Progenitor cell of endocrine pancreas (in vitro differentiated cells): ENCODE measurements at places on chromosomes 2 and 18. TPM values are rescaled to one million over a fixed set of nuclear protein-coding genes. Genes with fewer than 3 reads are reported as not detected.

CRACDL gene
- total RNA-seq = 1.6 and 2.1 TPM in 2 replicates

DNA sequence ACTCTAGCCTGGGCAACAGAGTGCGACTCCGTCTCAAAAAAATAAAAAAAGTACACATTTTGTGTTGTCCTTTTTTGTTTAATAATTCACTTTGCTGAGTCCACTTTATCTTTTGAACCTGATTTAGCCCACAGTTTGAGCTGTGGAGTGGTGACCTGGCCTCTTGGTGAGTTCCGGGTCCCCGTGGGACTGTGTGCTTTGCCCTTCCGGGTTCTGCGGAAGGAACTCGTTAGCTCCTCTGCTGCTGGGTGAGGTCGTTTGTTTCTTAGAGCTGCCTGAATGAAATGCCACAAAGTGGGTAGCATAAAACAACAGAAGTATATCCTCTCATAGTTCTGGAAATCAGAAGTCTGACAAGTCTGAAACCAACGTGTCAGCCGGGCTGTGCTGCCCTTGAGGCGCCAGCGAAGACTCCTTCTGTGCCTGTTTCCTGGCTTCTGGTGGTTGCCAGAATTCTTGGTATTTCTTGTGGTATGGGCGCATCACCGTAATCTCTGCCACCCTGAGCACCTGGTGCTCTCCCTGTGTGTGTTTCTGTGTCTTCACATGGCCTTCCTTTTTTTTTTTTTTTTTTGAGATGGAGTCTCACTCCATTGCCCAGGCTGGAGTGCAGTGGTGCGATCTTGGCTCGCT is 3.5 kb downstream of the EFHD1 start:
- H3K36me3 ChIP-seq = no peaks in the 10 kb centered on the region
- no peak for DNase-seq
- no peaks in the 10 kb centered on the region for H3K4me1 ChIP-seq
- no peak overlapping the region for H3K27ac ChIP-seq
- H3K4me3 ChIP-seq = no peak overlapping the region
- peaks cover 51% of the 10 kb centered on the region for H3K27me3 ChIP-seq

DYNAP gene
- not detected in 2 replicates for total RNA-seq

GRCh38 chr2:19580830-19581229 is 222.4 kb upstream of the OSR1 start:
- H3K4me1 ChIP-seq = peaks cover 16% of the 10 kb centered on the region
- peaks cover 3% of the 10 kb centered on the region for H3K27me3 ChIP-seq
- no peak overlapping the region for H3K27ac ChIP-seq
- no peak overlapping the region for H3K4me3 ChIP-seq
- no peaks in the 10 kb centered on the region for H3K36me3 ChIP-seq
- DNase-seq = no peak

DNA sequence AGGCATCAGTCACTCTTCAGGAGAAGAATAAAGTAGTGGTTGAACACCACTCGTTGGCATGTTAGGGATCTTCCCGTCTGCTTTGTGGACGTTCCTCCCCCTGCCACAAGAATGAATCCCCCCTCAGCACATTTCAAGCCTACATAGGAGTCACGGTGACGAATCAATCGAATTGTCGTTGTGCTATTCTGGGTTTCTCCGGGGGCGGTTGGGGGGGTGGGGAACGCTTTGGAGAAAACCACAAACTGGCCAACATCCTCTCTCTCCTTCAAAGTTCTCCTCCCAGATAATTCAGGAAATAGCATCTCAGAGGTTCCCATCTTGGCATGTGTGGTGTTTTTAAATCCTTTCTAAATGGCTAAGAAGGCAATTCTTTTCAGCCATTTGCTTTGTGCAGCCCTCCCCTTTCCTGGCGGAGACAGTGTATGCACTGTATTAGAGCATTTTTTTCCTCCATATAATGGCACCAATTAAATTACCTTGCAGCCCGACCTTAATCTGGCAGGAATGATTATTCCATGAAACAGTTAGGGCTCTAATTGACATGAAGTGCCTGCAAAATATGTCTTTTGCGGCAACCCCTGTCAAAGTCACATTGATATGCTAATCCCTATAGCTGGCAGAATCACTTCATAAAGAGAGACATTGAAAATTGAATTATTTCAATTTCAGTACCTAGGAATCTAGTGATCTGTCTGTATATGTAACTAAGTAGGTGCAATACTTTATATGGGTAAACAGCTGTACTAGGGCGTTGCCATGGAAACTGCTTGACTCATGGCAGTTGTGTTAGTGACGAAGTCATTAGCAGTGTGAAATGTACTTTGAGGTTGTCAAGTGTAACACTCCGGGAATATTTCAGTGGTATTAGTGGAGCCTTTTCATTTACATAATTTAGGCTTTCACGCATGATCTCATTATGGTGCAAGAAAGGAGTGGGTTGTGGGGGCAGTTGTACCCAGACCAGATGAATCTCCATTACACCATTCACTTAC is 323.4 kb upstream of the SLC14A2 start:
- no peak overlapping the region for H3K4me3 ChIP-seq
- H3K4me1 ChIP-seq = peaks cover 9% of the 10 kb centered on the region
- H3K27me3 ChIP-seq = peaks cover 29% of the 10 kb centered on the region
- H3K27ac ChIP-seq = no peak overlapping the region
- no peaks in the 10 kb centered on the region for H3K36me3 ChIP-seq

DNA sequence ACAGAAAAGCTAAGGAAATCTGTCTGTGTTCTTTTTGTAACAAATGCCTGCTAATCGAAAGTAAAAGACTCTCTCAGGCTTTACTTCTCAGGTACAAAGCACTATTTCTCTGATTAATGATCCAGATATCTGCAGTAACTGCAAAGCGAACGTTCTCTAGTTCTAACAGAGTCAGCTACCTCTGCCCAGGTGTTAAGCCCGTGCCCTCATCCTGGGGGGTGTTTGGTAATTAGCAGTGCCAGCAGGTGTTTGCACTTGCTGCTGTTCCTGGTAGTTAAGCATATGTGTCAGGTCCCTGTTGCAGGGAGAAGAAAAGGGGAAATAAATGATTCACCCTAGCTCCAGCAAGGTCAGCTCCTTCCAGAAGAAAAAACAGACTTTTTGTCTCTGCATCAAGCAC is 58.8 kb upstream of the CRIM1 start:
- no peak for DNase-seq
- H3K27me3 ChIP-seq = no peaks in the 10 kb centered on the region
- H3K4me1 ChIP-seq = peaks cover 40% of the 10 kb centered on the region
- no peaks in the 10 kb centered on the region for H3K36me3 ChIP-seq
- H3K27ac ChIP-seq = peak overlapping the region; percentile 56

CLIP4 gene
- total RNA-seq = 13.7 and 16.0 TPM in 2 replicates

DNA sequence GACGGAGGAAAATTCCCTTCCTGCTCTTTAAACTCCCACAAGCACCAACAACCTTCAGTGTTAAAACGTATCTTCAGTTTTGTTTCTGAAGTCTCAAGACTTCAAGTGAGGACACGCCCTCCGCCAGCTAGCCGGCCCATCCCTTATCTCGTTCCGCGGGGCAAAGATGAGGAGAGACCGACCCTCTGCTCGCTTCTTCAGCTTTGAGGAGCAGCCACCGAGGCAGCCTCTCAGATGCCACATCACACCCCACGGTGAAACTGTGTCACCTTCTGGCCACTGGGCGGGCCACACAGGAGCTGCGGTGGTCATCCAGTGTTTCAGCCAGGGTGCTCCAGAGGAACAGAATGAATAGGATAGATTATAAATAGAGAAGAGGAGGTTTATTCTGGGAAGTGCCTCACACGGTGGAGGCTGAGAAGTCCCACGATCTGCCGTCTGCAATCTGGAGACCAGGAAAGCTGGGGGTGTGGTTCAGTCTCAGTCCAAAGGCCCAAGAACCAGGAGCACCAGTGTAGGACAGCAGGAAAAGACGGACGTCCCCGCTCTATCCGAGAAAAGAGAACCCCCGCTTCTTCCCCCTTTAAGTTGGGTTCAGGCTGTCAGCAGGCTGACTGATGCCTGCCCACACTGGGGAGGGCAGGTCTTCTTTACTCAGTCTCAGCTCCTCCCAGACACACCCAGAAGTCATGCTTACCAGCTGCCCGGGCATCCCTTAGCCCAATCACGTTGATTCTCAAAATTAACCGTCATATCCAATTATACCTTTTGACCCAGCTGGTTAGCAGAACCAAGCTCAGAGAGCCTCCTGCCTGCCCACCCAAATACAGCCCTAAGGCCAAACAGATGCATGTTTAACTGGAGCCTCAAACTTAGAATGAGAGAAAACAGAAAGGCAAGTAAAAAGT is 399.7 kb upstream of the ID2 start:
- H3K27ac ChIP-seq = no peak overlapping the region
- H3K4me3 ChIP-seq = no peak overlapping the region
- peaks cover 30% of the 10 kb centered on the region for H3K27me3 ChIP-seq
- DNase-seq = no peak

DNA sequence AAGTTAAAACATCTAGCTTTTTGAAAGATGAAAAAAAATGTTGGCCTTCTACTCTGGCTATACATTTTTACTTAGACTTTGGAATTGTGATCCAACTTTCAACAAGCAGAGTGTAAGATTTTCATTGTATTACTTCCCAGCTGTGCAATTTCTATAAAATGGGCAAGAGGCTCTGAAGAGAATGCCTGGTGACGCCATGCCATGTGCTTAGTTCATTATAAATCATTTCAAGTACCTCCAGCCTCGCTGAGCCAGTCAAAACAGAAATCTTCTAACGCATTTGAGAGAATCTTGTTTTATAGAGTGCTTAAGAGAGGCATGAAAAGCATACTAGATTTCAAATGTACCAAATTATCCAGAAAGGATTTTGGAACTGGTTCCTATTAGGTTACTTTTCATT is 10.1 kb upstream of the STK17B start:
- no peak overlapping the region for H3K4me3 ChIP-seq
- H3K27me3 ChIP-seq = peaks cover 3% of the 10 kb centered on the region
- DNase-seq = no peak
- no peaks in the 10 kb centered on the region for H3K36me3 ChIP-seq
- no peaks in the 10 kb centered on the region for H3K4me1 ChIP-seq

CNGA3 gene
- 5.3 and 5.5 TPM in 2 replicates for total RNA-seq

- DNase-seq = no peak
- H3K27ac ChIP-seq = no peak overlapping the region
- H3K36me3 ChIP-seq = no peaks in the 10 kb centered on the region
- H3K4me3 ChIP-seq = no peak overlapping the region
- no peaks in the 10 kb centered on the region for H3K4me1 ChIP-seq
- H3K27me3 ChIP-seq = no peaks in the 10 kb centered on the region
Observed at GRCh38 chr2:180669016-180669415, 311.4 kb upstream of the UBE2E3 start.

GRCh38 chr18:9796011-9796410 is 87.9 kb downstream of the RAB31 start:
- H3K27ac ChIP-seq = no peak overlapping the region
- peaks cover 3% of the 10 kb centered on the region for H3K36me3 ChIP-seq
- no peak for DNase-seq

GRCh38 chr2:13414897-13415296 is 698.2 kb downstream of the TRIB2 start:
- H3K36me3 ChIP-seq = no peaks in the 10 kb centered on the region
- no peaks in the 10 kb centered on the region for H3K4me1 ChIP-seq
- no peaks in the 10 kb centered on the region for H3K27me3 ChIP-seq
- DNase-seq = no peak
- no peak overlapping the region for H3K27ac ChIP-seq
- H3K4me3 ChIP-seq = no peak overlapping the region

SCG2 gene
- 154 and 163 TPM in 2 replicates for total RNA-seq

SOS1 gene
- total RNA-seq = 68.3 and 77.0 TPM in 2 replicates

DNA sequence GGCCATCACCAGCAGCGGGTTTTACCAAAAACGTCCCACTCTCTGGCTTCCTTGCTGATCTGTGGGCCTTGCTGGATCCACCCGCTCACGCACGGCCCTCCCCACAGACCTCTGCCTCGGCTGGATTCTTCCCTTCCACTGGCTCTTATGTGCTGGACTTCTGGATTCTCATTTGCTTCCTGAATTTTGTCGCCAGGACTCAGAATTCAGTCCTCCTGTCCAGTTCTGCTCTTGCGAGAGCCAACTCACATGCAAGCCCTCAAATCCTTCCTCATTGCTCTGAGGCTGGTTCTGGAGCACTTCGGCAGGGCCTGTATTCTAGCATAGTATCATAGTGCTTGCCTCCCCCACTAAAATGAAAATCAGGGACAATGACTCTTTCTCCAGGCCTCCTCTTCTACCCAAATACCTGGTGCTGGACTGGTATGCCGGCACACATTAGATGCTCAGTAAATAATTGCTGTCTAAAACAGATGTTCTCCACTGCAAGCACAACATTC is 115.5 kb downstream of the ATL2 start:
- no peaks in the 10 kb centered on the region for H3K36me3 ChIP-seq
- H3K27ac ChIP-seq = no peak overlapping the region
- no peak for DNase-seq
- H3K4me1 ChIP-seq = no peaks in the 10 kb centered on the region

GRCh38 chr18:45493830-45494229 is 121.4 kb upstream of the SLC14A2 start:
- DNase-seq = no peak
- H3K27me3 ChIP-seq = peaks cover 10% of the 10 kb centered on the region
- no peaks in the 10 kb centered on the region for H3K4me1 ChIP-seq
- H3K36me3 ChIP-seq = no peaks in the 10 kb centered on the region

DNA sequence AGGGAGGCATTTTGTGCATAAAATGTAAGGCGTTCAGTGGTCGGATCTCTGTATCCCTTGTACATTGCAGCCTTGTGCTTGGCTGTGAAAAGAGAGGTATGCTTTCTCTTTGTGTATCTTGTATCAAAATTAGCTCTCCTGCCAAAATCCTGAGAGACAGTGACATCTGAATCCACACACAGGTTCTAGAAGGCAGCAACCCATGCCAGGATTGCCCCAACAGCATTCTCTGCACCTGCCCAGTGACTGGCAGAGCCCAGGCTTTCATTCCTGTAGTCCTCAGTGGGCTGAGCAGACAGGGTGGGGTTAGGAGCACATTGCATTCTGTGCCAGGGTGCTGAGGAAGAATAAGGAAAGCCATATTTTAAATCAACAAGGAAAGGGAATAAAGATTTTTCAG is 740.3 kb upstream of the RAB6C start:
- no peak overlapping the region for H3K4me3 ChIP-seq
- no peaks in the 10 kb centered on the region for H3K36me3 ChIP-seq
- H3K27ac ChIP-seq = no peak overlapping the region
- DNase-seq = no peak

GRCh38 chr2:233846387-233847247 is 7.7 kb downstream of the HJURP start:
- H3K27me3 ChIP-seq = no peaks in the 10 kb centered on the region
- peaks cover 16% of the 10 kb centered on the region for H3K36me3 ChIP-seq
- no peak overlapping the region for H3K4me3 ChIP-seq
- no peak for DNase-seq
- H3K4me1 ChIP-seq = no peaks in the 10 kb centered on the region
- H3K27ac ChIP-seq = no peak overlapping the region

OTX1 gene
- 1.0 and 1.2 TPM in 2 replicates for total RNA-seq

DNA sequence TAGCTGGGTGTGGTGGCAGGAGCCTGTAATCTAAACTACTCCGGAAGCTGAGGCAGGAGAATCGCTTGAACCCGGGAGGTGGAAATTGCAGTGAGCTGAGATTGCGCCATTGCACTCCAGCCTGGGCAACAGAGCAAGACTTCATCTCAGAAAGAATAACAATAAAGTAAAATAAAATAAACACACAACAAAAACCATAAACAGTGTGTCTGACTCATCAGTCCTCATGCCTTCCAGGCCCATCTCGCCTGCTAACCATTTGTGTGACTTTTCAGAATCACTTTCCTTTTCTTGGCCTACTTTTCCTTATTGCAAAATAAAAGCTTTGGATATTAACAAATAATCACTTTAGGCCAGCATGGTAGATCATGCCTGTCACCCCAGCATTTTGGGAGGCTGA is 42.0 kb upstream of the ASXL2 start:
- no peaks in the 10 kb centered on the region for H3K36me3 ChIP-seq
- H3K27me3 ChIP-seq = no peaks in the 10 kb centered on the region
- H3K4me1 ChIP-seq = no peaks in the 10 kb centered on the region
- no peak overlapping the region for H3K4me3 ChIP-seq
- no peak overlapping the region for H3K27ac ChIP-seq
